Heart left ventricle (tissue), 16 donors: ENCODE measurements at places on chromosomes 3 and 15. TPM values are rescaled to one million over a fixed set of nuclear protein-coding genes. Genes with fewer than 3 reads are reported as not detected.

- no peak overlapping the region for H3K4me3 ChIP-seq
- DNase-seq = no peak
- H3K36me3 ChIP-seq = no peaks in the 10 kb centered on the region
- H3K27me3 ChIP-seq = no peaks in the 10 kb centered on the region
- peaks cover 69% of the 10 kb centered on the region for H3K4me1 ChIP-seq
Measured at GRCh38 chr3:187015903-187016638, 85.7 kb downstream of the ST6GAL1 start.

DNA sequence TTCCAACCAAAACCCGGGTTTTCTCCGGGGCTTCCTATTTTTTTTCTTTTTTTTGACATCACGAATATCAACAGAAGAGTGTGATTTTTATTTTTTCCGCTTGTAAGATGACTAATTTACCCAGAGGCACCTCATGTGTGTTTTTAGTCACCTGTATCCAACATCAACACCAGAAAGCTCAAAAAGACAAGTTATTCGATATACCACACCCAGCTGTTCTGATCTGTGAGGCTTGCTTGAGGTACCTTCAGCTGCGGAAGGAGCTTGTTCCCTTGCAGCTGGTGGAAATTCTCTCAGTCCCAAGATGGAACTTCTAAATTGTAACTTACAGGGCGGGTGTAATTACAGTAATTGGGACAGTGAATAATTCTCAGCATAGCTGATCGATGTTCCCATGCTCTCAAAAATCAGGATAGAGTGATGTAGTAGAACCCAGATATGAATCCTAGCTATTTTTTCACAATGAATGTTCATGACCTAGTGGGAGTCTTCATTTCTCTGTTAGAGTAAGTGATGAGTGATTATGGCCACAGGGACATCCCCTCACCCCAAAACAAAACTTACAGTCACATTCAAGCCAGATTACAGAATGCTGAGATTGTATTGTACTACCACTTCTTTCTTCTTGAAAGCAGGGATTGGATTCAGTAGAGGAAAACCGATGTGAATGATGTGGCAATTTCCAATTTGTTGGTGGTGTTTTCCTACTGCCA lies 232.1 kb downstream of the AGBL1 start:
- no peaks in the 10 kb centered on the region for H3K27me3 ChIP-seq
- no peak for DNase-seq
- no peak overlapping the region for H3K4me3 ChIP-seq
- H3K27ac ChIP-seq = no peak overlapping the region
- H3K4me1 ChIP-seq = no peaks in the 10 kb centered on the region
- H3K36me3 ChIP-seq = no peaks in the 10 kb centered on the region

GRCh38 chr3:36484386-36484785 lies 104.1 kb downstream of the STAC start:
- no peaks in the 10 kb centered on the region for H3K36me3 ChIP-seq
- no peak for DNase-seq
- H3K27me3 ChIP-seq = no peaks in the 10 kb centered on the region
- H3K4me1 ChIP-seq = no peaks in the 10 kb centered on the region
- H3K4me3 ChIP-seq = no peak overlapping the region

Gene STXBP5L
- not detected for polyA plus RNA-seq

DNA sequence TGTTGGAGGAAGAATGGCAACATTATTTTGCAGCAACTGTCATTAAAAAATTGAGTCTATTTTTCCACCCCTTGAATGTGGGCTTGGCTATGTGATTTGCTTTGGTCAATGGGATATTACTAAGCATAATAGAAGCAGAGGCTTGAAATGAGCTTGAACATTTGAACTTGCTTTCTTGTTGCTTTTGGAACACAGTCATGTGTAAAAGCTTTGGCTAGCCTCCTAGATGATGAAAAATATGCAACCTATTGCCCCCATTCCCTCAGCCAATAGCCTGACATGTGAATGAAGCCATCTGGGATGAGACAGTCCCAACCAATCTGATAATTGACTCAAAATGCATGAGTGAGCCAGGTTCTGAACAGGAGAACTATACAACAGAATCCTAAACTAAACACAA lies 78.4 kb downstream of the PLSCR2 start:
- H3K4me3 ChIP-seq = no peak overlapping the region
- no peaks in the 10 kb centered on the region for H3K27me3 ChIP-seq
- DNase-seq = no peak
- H3K36me3 ChIP-seq = no peaks in the 10 kb centered on the region
- peak overlapping the region; percentile 50 for H3K27ac ChIP-seq

GRCh38 chr15:80328496-80328895 lies 75.7 kb upstream of the ARNT2 start:
- no peaks in the 10 kb centered on the region for H3K36me3 ChIP-seq
- no peaks in the 10 kb centered on the region for H3K27me3 ChIP-seq
- DNase-seq = no peak
- no peak overlapping the region for H3K27ac ChIP-seq
- H3K4me1 ChIP-seq = no peaks in the 10 kb centered on the region
- no peak overlapping the region for H3K4me3 ChIP-seq

- no peaks in the 10 kb centered on the region for H3K36me3 ChIP-seq
- no peak overlapping the region for H3K4me3 ChIP-seq
- no peak overlapping the region for H3K27ac ChIP-seq
- no peak for DNase-seq
- no peaks in the 10 kb centered on the region for H3K27me3 ChIP-seq
Measured at GRCh38 chr3:155323063-155323666, 29.7 kb upstream of the STRIT1 start.

Gene TERC
- not detected for polyA plus RNA-seq

GRCh38 chr3:55571913-55572312 lies 84.8 kb upstream of the WNT5A start:
- H3K4me1 ChIP-seq = no peaks in the 10 kb centered on the region
- no peak overlapping the region for H3K4me3 ChIP-seq
- H3K27me3 ChIP-seq = no peaks in the 10 kb centered on the region
- H3K27ac ChIP-seq = peak overlapping the region; percentile 58
- peak; percentile 89 for DNase-seq
- no peaks in the 10 kb centered on the region for H3K36me3 ChIP-seq
